Spleen (tissue), 13 donors: ENCODE measurements at places on chromosomes 5 and 9.
A peak's percentile ranks its signal among the peaks of the same experiment; 100 is the strongest.

DNA sequence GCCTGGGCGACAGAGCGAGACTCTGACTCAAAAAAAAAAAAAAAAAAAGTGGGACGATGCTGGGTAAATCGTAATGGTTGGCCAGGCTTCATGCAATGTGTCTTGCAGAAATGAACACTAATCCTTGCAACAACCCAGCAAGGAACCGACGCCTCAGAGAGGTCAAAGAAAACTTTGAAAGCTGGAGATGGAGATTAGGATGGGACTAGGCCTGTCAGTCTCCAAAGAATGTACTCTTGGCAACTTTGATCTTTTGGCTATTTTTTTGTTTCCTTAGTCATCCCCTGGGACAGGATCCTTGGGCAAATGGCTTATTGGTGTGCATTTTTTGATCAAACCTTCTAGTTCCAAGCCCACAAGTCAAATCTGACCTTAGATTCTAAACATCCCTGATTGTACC lies 10.6 kb upstream of the PWWP2A start:
- DNase-seq: no peak

DNA sequence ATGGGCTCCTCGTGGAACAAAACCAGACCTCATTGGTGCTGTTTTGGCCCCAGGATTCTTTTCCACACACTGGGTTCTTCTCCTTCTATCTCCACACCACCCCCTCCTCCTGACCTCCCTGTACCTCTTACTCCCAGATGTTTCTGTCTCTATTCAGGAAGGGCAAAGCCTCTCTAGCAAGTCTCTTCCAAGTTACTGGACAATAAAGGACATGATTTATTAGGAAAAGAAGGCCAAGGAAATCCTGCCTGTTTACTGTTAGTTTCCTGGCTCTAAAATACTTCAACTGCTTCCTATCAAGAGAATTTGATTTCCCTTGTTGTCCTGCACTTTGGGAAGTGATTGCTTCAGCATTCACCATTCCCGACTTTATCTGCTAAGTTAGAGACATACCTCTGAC lies 262.0 kb downstream of the SAXO1 start:
- DNase-seq: no peak

DNA sequence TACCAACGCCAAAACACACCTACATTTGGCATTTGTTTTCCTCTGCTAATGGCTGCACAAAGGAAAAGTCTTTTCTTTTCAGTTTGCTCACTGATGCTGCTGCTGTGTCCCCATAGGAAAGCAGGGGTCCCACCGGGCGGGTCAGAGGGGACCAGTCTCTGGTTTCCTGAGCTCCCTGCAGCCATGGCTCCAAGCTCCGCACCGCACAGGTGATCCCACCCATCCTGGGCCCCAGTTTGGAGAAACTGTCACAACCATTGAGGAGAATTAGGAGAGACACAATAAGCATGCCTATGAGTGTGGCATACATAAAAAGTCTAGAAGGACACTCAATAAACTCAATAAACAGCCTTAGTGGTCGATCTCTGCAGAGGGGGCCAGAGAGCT lies 19.9 kb downstream of the MED10 start:
- DNase-seq: no peak

DNA sequence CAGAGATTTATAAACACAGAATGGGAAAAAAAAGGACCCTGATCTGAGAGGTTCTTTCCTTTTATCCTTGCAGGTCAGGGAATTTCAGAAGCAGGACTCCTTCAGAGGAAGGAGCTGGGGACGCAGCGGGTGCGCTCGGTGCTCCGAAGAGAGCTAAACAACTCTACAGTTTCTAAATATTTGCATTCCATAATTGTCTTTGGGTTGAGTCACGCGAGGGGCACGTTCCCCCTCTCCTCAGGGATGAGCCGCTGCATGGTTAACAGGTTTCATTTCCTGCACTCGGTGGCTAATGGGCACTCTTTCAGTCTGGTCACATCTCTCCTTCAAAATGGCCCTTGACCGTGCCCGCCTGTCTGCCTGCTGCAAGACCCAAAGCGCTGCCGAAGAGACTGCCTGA lies 165.0 kb upstream of the HMHB1 start:
- DNase-seq: no peak

DNA sequence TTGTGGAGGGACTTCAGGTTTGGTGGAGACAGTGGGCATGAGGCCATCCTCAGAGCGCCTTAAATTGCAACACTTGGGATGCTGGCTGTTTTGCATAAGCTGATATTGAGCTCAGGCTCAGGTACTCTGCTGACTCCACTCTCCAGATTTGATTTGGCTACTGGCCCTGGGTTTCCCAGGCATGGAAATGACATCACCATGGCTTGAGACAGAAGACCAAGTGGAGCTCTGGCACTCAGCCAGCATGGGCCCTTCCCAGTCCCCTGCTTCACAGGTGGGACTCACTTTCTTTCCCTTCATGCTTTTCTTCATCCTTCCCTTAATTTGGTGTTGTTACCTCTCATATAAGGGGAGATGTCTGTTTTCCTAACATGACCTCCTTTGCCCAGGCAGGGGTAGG lies 72.0 kb upstream of the IL12B start:
- DNase-seq: no peak

- DNase-seq: peak; percentile 89
These were observed 822 bp downstream of the DENND4C start for GRCh38 chr9:19231126-19231903.

DNA sequence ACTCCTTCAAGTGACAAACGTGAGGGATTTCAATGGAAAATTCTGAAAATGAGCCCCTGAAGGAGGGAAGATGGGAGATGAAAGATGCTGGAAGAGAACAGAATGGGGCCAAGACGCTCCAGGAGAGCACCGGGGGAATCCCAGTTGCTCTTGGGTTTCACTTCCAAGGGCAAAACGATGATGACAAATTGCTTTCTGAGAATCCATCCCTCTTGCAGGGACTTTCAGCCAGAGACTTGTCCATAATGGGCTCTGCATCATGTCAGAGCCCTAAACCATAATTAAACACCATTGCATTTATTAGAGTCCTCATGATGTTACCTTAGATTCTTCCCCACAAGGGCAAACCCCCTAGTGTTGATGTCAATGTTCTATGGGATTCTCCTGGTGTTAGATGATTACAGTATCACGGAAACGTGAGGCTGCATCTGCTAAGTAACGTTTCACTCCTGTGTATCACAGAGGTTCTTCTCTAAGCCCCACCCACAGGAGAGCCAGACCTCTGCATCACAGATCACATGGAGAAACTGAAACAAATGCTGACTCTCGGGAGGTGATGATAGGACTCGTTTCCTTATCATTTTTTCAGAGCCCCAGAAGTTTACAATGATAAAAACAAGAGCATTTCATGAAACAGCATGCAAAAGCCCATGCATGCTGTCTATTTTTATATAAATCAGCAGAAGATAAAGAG lies 114.4 kb downstream of the TENT4A start:
- no peak for DNase-seq

GRCh38 chr5:117732264-117732663 lies 1157.6 kb upstream of the SEMA6A start:
- no peak for DNase-seq

GRCh38 chr5:57243286-57244137 lies 69.7 kb downstream of the GPBP1 start:
- DNase-seq: no peak

GRCh38 chr5:158265346-158265745 lies 406.4 kb upstream of the CLINT1 start:
- DNase-seq: no peak

GRCh38 chr9:132806723-132807421 lies 71.2 kb downstream of the AK8 start:
- DNase-seq: no peak

GRCh38 chr5:80195837-80196400 lies 59.9 kb downstream of the SERINC5 start:
- DNase-seq: no peak

GRCh38 chr5:172807766-172808311 lies 26.2 kb upstream of the ERGIC1 start:
- no peak for DNase-seq

DNA sequence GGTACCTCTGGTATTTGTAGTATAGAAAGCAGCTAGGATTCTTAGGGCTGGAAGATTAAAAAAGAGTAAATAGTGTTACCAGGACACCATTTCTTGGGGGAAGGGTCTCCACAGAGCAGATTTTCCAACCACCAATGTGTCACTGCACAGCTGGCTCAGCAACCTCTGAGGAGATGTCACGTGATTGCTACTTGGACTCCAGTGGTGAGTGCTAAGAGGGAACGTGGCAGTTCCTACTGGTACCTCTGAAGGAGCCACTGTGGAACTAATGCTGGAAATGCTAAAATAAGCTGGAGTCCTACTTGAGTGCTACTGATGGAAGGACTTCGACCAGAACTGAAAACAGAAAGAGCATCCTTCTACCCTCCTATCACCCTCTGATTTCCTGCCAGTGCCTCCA lies 36.1 kb upstream of the SPDL1 start:
- no peak for DNase-seq

DNA sequence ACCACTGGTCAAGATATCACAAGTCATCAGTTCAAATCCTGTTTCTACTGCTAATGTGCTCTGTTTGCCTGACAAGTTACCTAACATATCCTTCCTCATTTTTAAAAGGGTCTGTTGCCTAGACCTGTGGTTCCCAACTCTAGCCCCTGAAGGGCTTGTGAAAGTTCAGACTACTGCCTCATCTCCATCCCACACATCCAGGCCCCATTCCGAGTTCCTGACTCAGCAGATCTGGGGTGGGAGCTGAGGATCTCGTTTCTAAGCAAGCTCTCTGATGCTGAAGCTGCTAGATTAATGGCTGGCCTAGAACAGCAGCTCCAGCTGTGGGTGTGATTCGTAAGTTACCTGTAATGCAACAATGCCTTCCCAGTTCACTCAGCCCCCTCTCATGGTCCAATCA lies 32.5 kb downstream of the S1PR3 start:
- DNase-seq: no peak

- no peak for DNase-seq
These were observed 133.7 kb downstream of the DMAC1 start for GRCh38 chr9:7665874-7666273.

GRCh38 chr9:128943832-128944620 lies 3.4 kb downstream of the DOLK start:
- peak; percentile 55 for DNase-seq

GRCh38 chr9:129285382-129285781 lies 107.3 kb upstream of the IER5L start:
- no peak for DNase-seq

GRCh38 chr9:35774907-35775635 lies 16.3 kb upstream of the NPR2 start:
- DNase-seq: no peak

DNA sequence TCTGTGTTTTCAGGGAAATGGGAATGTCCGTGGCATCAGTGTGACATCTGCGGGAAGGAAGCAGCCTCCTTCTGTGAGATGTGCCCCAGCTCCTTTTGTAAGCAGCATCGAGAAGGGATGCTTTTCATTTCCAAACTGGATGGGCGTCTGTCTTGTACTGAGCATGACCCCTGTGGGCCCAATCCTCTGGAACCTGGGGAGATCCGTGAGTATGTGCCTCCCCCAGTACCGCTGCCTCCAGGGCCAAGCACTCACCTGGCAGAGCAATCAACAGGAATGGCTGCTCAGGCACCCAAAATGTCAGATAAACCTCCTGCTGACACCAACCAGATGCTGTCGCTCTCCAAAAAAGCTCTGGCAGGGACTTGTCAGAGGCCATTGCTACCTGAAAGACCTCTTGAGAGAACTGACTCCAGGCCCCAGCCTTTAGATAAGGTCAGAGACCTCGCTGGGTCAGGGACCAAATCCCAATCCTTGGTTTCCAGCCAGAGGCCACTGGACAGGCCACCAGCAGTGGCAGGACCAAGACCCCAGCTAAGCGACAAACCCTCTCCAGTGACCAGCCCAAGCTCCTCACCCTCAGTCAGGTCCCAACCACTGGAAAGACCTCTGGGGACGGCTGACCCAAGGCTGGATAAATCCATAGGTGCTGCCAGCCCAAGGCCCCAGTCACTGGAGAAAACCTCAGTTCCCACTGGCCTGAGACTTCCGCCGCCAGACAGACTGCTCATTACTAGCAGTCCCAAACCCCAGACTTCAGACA lies 9.5 kb downstream of the RAB24 start:
- DNase-seq: no peak

- no peak for DNase-seq
These were observed 36.6 kb downstream of the NNT start for GRCh38 chr5:43639566-43639965.

DNA sequence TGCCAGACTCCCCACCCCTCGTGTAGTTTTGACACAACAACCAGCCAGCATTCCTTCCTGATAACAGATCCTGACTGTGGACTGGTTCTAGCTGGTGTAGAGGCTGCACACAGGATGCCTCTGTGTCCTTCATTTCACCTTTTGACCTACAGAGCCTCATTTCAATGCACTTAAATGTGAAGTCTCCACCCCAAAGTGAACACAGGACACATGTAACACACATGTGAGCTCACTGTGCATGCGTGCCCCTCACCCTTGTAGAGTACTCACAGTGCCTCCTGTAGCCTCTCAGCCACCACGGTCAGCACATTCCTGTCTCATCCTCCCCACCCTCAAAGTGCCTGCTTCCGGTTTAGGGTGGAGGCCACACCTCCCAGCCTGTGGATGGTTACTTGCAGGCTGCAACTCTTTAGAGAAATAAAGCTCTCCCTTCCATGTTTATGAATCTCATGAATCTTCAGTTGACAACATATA lies 11.6 kb upstream of the NKD2 start:
- DNase-seq: no peak

- DNase-seq: no peak
These were observed 180.9 kb downstream of the MAPKAP1 start for GRCh38 chr9:125525921-125526631.

DNA sequence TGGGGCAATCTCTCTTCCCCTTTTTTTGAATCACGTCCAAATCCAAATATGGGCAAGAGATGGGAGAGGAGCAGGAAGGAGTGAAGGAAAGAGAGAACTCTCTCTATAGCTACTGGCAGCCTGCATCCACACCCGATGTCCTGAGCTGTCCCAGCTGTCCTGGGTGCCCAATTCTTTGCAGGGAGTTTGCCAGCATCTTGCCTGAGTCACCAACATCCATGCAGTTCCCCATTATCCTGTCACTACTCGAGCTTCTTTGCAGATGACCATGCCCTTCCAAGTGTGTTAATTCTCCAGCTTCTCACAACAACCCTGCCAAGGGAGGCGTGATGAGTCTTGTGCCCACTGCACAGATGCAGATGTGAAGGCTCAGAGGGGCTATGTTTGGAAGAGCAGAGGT lies 127.1 kb downstream of the NSG2 start:
- no peak for DNase-seq

GRCh38 chr5:41102341-41102740 lies 31.2 kb upstream of the MROH2B start:
- DNase-seq: no peak
